ENCODE measurements at places on chromosomes 1 and 21. TPM values are rescaled to one million over a fixed set of nuclear protein-coding genes. Genes with fewer than 3 reads are reported as not detected.

Gene C8A
- not detected for polyA plus RNA-seq

Gene OR2L8
- polyA plus RNA-seq: not detected

Gene FCMR
- polyA plus RNA-seq: 0.81 TPM

GRCh38 chr1:201721082-201722049 is 107.6 kb upstream of the IPO9 start:
- DNase-seq: no peak

DNA sequence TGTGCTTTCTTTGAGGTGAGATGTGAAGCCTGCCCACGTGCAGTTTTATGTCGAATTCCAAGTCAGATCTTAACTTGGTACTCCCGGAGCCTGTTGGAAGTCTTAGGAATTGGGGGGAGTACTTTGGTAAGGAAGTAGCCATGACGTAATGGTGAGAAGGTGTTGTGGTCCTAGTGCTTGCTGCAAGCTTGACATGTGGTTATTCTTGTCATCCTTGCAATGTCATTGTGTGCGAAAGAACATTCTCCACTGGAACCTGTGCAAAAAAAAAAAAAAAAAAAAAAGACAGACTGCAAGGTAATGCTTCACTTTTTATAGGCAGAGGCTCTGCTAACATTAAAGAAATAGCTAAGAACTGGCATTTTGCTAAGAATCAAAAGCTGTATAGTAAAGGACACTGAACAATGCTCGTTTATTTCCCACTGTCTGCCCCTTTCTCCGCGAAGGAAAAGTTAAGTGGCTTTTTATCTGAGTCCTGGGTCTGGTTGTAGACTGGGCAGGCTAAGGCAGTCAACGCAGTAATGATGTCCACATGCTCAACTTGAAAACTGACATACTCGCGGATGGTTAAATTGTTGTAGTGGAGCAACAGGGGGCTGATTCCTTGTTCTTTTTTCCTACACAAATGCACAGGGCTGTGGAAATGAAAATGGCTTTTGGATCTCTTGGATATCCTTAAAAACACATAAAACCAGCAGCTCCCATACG is 2.1 kb downstream of the KAZN start:
- no peak for DNase-seq

DNA sequence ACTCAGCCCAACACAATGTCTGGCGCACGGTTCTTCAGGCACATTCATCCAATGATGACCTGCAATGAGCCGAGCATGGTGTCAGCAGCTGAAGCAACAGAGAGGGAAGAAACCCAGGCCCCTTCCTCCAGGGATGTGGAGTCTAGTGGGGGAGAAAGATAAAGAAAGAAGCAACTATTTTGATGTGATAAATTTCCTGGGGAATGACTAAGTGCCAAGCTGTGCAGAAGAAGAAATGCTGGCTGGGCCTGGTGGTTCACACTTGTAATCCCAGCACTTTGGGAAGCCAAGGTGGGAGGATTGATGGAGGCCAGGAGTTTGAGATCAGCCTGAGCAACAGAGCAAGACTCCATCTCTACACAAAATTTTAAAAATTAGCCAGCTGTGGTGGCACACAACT is 561.8 kb downstream of the KIF26B start:
- no peak for DNase-seq

All from right cardiac atrium (tissue), 5 donors.